ENCODE measurements at places on chromosomes 13 and 19.

DNA sequence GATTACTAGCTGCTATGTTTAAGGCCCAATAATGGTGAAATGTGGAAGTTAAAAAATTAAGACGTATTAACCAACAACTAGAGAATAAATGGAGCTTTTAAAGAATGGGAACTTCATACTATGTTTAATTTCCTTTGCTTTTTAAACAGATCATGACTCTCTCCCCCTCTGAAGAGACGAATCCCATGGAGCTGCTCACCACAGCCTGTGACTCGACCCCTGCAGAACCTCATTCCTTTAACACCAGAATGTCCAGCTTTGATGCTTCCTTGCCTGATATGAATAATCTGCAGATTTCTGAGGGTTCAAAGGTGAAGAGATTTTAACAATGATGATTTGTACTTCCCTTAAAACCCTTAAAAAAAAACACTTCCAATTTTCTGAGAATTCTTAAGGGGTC is 53.0 kb downstream of the ZAR1L start:
- DNase-seq, result no peak

GRCh38 chr13:32117701-32118100 is 86.1 kb downstream of the FRY start:
- DNase-seq, result no peak

GRCh38 chr13:112143753-112144615 is 77.0 kb downstream of the SOX1 start:
- no peak for DNase-seq

DNA sequence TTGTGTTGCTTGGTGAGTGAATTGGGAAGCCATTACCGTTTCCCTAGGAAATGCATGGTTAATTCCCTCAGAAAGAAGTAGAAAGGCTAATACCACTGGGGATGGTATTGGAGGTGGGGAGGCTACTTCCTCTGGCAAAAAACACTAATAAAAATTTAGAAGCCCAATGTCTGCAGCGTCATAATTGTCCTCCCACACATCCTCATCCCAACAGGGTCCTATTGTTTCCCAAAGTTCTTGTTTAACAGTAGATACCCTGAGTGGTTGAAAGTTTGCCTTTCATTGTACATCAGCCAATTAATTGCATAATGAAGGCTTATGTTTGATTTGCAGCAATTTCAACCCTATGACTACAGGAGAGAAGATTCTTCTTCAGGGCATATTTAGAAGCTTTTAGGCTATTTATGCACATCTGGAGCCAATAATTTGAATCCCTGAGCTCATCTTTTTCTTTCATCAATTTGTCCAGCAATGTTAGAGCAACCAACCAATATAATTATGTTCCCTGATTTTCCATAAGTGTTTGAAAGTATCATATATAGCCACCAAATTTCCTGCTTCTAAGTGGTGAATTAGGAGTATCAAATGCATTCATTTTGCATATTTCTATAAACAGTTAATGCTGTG is 491.0 kb downstream of the SLITRK5 start:
- no peak for DNase-seq

GRCh38 chr13:85603735-85604134 is 195.5 kb downstream of the SLITRK6 start:
- DNase-seq, result no peak

DNA sequence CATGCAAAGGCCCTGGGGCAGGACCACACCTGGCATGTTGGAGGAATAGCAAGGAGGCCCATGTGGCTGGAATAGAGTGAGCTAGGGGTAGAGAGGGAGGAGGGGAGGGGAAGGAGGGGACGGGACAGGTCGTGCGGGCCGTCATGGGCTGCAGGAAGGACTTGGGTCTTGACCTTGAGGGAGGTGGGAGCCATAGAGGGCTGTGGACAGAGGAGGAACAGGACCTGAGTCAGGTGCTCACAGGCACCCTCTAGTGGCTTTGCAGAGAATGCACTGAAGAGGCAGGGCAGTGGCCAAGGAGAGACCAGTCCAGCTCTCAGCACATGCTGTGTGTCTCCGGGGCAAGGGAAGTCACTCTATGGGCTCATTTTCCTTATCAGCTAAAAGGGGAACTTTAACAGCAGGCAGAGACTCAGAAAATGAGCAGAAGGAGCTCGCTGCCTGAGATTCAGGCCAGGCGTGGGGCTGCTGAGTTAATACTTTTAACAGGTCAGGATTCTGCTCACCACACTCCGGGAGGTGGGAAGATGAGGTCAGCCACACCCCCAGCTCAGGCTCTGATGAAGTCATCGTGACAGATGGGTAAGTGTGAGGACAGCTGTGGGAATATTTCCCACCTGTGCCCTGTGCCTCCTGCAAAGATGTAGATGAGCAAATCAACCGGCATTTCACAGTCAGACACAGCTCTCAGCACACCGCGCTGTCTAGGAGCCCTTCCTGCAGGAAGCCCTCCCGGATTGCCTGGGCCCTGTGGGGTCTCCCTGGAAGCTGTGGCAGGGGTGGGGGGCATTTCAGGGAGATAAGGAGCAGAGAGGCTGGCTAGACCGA is 6.0 kb upstream of the TNFAIP8L1 start:
- no peak for DNase-seq

- no peak for DNase-seq
Observed at GRCh38 chr13:86087244-86087643, 288.0 kb upstream of the SLITRK6 start.

DNA sequence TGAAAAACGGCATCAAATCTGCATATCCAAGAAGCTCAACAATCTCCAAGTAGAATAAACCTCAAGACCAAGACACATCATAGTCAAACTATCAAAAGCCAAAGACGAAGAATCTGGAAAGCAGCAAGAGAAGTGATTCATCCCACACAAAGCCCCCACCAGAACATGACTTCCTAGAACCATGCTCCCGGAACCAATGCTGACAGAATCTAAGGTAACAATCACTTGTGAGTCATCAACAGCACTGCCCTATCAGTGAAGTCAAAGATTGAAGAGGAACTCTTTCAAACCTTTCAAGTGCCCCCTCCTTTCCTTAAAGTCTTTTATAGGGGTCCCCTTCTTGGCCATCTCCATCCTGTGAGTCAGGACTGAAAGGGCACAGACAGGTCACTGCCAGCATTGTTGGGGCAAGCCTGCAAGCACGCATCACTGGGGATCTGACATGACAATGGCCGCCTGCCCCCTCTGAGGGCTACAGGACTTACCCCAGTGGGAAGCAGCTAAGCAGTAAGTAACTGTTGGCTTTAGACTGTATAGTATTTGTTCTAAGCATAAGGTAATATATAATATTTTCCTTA is at the start of gene CCDC70:
Gene CCDC70 (plus strand): TSS at position 247 of the 578 bp plus-strand sequence. CDS start 3,443 bp downstream, outside the sequence.
- no peak for DNase-seq

DNA sequence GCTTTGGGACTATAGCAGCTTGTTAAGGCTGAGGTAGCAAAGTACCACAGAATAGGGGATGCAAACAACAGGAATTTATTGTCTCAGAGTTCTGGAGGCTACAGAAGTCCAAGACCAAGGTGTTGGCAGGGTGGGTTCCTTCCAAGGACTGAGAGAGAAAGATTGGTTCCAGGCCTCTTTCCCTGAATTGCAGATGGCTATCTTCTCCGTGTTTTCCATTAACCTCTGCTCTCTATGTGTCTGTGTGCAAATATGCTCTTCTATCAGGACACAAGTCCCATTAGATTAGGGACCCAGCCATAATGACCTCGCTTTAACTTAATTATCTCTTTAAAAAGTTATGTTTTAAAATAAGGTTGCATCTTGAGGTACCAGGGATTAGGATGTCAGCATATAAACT is 1732.9 kb upstream of the SLC10A2 start:
- DNase-seq, result no peak

DNA sequence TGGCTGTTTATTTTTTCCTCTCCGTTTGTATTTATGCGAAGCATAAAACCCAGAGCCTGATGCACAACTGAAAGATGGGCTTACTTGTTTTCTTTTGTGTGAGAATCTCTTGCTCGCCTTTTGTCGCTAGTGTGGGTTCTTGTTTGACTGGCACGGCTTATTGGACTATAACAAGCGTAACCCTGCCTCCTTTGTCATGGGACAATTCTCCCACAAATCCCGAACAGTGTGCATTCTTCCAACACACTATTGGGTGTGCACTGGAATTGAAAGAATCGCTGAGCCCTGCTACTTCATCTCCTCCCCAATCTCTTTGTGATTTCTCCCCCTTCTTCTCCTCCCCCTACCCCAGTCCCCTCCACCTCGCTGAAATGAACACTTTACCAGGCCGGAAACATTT is 110.8 kb downstream of the ZIC5 start:
- DNase-seq, result no peak

DNA sequence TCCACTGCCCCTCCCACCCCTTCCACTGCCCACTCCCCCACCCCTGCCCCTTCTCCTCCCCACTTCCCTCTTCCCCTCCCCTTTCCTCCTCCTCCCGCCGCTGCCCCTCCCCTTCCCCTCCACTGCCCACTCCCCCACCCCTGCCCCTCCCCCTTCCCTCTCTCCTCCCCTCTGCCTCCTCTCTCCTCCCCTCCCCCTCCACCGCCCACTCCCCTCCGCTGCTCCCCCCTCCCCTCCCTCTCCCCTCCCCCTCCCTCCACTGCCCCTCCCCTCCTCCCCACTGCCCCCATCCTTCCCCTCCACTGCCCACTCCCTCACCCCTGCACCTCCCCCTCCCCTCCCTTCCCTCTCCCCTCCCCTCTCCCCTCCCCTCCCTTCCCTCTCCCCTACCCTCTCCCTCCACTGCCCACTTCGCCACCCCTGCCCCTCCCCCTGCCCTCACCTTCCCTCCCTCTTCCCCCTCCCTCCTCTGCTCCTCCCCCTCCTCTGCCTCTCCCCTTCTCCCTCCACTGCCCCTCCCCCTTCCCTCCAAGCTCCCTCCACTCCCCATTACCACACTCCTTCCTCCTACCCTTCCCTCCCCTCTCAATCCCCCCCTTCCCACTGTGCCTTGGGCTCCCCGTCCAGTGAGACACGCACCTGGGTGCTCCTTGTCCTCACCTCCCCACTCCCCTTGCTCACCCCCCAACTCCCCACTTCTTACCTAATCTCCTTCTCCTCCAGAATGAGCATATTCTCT is 21.9 kb downstream of the ATP8B3 start:
- no peak for DNase-seq

- peak; percentile 87 for DNase-seq
Observed at GRCh38 chr19:48646001-48646721, at the start of gene CA11. TSS of gene CA11 (minus strand) at chr19:48646187. CDS start at chr19:48645632, 555 bp downstream.

DNA sequence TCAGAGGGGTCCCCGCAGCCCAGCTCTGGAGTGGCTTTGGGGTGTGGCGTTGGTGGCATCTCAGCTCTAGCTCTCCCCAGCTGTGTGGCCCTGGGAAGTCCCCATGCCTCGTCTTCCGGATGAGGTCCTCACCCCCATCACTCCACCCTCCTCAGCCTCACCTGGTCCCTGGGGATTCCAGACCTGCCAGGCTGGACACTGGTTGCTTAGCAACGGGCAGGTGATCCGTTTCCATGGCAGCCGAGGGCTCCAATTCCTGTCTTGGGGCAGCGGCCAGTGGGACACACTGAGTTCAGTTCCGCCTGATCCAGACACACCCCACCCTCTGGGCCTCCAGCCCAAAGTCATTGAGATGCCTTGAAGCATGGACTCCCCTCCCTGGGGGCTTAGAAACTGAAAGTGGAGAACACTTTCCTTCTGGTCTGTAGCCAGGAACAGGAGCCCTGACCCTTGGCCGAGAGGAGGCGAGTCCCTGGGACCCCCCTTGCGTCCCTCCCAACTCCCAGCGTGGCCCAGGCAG is 7.7 kb upstream of the MISP start:
- DNase-seq, result no peak

Data from cerebellar nuclear complex (tissue), 1 donor.